ENCODE measurements at places on chromosomes 2 and 18.

DNA sequence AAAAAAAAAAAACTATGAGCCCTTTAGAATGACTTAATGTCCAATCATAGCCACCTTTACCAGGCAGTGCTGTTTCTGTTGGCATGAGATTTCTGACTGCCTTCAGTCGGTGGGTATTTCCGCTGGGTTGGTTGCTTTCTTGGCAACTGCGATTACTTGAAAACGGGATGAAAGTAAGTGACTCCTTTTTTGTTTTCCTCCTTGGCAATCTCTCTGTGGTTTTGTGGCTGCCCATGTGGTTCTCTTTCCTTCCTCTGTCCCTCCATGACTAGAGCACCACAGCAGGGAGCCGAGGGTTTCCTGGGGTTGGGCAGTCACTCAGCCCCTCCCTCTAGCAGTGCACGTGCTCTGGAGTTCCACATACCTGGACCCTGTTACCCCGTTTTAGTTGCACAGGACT is 112.1 kb downstream of the KLHL29 start:
- DNase-seq = no peak

DNA sequence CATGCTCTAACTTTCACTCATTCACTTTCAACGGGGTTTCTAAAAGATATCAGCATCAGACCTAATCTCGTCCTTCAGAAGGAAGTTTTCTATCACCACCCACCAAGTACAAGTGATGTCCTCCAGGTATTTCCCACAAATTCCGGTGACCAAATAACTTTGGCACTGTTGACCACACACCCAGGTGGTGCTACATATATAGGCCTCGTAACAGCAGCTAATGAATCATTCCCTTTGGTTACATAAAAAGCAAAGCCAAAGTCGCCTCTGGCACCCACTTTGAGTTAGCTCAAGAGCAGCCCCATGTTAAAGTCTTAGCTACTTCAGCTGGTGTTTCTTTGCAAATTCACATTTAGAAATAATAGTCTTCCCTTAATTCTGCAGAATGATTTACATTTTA is 138.2 kb upstream of the OSR1 start:
- no peak for DNase-seq

- no peak for DNase-seq
These were observed 98.8 kb downstream of the CTAGE1 start for GRCh38 chr18:22318745-22319407.

DNA sequence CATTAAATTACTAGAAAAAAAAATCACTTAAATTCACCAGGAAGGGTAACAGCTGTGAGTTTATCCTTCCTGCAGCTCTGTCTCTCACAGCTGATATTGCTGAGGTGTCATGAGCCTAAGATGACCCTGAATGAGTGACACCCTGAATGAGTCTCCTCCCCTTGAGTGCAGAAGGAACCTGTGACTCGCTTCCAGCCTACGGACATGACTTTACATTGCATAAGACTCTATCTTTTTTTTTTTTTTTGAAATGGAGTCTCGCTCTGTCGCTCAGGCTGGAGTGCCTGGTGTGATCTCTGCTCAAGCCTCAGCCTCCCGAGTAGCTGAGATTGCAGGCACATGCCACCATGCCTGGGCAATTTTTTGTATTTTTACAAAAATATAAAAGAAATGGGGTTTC is 14.1 kb downstream of the MRO start:
- DNase-seq = no peak

DNA sequence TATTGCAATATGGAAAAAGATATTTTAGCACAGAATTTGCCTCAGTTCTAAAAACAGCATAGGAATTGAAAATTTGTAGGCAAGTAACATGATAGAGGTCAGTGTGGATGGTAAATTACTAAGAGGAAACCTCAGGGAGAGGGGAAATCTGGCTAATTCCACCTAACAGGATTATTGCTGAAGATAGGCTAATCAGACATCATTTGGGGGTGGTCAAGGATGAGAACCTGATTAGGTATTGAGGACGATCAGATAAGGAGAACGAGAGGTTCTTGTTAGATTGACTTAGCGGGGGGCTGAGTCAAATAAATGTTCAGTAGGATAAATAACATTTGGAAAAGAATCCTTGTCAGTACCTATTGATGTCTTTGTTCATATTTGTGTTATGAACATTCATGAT is 543.2 kb upstream of the LRRTM4 start:
- no peak for DNase-seq

- no peak for DNase-seq
These were observed 5.6 kb upstream of the C18orf32 start for GRCh38 chr18:49492694-49493033.

DNA sequence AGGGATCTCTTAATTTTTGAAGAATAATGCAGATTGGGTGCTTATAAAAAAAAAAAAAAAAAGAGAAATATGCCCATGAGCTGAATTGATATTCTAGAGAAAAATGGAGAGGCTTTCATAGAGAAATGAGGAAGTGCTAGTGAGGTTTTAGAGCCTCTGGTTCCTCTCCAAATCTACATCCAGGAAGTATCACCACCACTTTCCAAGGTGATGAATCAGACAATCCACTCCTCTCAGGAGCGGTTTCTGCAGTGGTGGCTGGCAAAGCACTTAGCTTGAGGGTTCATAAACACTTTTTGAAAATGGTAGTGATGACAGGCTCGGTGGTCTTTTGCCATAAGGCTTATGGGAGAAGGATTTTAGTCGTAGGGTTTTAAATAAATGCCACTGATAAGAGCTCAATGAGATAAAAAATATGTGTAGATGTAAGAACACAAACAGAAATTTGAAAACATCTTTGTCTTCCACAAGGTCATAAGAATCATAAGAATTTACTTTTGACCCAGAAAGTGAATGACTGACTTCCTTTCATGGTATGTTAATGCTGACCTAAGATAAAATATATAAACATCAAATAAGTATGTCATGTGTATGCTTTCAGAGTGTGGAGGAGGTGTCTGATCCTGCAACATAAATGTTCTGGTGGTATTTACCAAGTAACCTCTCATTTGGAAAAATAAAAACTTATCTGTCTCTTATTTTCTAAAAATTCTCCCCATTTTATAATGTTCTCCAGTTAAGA is 42.1 kb upstream of the DSG1 start:
- no peak for DNase-seq

GRCh38 chr18:61274416-61274960 is 58.7 kb upstream of the CDH20 start:
- no peak for DNase-seq

DNA sequence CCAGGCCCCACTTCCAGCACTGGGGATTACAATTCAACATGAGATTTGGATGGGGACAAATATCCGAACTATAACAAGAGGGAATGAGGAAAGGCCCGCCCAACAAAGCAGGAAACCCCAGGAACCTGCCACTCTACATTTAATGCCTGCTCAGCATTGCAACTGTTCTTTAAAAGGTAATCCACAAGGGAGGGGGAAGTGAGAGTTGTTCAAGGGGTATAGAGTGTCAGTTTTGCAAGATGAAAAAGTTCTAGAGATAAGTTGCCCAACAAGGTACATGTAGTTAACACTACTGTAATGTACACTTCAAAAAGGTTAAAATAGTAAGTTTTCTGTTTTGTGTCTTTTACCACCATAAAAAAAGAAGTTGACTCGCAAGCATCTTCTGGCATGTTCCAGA is 137.6 kb downstream of the MBD2 start:
- no peak for DNase-seq

DNA sequence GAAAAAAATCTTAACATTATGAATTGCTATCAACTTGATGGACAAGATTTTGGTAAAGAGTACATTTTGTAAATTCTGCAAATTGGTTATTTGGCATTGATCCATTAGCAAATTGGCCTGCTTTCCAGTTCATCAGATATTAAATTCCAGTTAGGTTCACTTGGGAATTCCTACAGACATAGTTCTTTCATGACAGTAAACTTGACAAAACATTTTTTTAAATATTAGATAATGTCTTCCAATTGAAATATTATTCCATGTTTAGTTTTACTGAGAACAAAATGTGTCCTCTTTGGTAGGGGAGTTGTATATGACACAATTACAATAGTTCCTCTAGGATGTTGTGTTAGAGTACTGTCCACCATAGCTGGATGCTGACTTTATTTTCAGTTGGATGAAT is 141.9 kb downstream of the LCLAT1 start:
- DNase-seq = no peak

DNA sequence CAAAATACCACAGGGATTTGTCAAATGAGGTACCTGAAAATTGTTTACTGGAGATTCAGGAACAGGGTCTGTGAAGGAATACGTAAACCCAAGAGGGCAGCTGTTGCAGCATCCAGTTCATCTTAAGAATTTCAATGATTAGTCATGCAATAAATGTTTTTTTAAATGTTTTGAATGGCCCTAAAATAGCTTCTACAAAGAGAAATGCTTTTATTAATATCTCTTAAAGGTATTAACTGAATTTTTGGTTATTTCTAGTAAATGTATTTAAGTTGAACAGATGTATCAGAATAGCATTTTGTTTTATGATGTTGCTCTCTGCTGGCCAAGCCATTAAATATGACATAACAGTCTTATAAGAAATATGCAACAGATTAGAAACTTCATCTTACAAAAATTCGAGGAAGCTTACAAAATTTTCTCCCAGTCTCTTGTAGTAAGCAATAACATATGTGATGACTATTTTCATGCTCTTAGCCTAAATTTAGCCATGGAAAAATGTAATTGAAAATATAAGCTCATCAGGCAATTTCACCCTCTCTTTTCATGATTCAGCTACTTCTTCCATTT is 863.9 kb downstream of the SUCLG1 start:
- no peak for DNase-seq

- no peak for DNase-seq
These were observed 130.3 kb upstream of the RAB12 start for GRCh38 chr18:8478968-8479370.

DNA sequence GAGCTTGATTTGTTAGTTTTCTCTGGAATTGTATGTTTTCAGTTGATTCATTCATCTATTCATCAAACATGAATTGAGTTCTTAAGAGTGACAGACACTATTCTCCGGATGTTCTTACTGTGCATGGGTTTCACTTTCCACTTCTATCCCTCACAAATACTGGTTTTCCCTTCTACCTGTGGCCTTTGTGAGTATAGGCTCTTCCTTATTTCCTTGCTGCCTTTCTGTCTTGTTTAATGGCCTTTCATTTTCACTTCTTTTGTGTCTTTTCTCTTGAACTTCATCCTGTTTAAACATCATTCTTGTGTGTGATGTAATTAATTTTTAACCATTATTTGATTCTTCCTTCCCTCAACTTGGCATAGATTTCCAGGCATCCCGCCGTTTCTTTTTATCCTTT is 90.7 kb downstream of the CRIM1 start:
- no peak for DNase-seq

DNA sequence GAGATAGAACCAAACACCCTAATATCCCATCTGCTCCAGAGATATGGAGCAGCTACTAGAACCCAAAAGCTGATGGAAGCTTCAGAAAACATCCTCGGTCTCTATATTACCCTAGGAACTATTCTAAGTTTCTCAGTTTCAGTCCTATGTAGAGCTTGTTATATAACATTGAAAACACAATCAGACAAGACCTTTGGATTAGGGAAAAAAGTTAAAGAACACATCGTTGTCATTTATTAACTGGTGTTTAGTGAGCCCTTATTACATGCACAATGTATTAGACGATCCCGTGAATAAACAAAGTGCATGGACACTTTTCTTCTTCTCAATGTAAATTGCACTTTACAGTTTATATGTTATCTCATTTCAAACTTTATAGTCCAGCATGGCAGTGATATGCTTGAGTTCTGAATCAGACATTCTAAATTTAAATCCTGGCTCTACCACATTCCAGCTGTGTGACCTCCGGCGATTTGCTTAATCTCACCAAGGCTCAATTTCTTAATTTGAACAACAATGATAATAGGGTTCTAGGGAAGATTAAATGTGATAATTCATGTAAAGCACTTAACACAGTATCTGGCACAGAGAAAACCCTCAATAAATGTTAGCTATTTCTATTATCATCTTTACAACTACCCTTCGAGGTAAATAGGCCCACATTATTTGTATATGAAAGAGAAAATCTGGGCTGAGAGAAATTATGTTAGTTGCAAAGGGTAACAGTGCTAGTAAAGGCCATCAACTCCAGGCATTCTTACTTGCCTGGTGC is 83.6 kb upstream of the PIK3C3 start:
- no peak for DNase-seq

DNA sequence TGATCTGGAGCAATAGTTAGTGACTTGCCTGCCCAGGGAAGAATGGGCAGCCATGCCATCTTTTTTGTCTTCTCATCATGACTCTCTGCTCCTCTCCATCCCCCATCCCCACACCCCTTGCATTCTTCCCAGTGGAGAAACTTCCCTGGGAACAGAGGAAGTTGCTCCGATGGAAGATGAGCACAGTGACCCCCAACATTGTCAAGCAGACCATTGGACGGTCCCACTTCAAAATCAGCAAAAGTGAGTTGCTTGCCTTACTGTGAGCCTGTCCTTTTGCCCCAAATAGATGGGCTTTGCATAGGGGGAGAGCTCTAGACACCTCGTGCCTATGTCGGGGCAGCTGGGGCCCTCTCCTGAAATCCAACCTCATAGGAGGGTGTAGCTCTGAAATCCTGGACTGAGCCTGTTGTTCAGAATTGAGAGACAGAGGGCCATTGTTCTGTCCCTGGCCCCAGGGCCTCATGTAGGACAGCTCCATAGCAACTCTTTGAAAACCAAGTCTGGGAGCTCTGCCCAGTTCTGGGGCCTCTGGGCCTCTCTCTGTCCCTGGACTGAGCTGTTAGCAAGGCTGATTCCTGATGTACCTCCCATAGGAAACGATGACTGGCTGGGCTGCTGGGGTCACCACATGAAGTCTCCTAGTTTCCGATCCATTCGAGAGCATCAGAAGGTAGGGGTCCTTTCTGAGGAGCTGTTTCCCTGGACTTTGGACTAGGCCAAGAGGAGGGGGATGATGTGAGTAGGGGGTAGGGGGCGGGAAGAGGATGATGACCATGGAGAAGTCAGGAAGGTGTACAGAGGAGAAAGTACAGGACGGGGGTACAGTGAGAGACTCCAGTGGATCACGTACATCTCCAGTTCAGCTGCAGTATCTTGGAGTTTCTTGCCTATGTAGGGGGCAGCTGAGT is 35.2 kb downstream of the TTLL4 start:
- no peak for DNase-seq

- no peak for DNase-seq
These were observed 94.8 kb downstream of the SPOPL start for GRCh38 chr2:138596403-138596802.

GRCh38 chr2:85772841-85773491 is 19.2 kb downstream of the ATOH8 start:
- DNase-seq = no peak

GRCh38 chr2:106532236-106532635 is 45.1 kb downstream of the CD8B2 start:
- DNase-seq = no peak

- no peak for DNase-seq
These were observed 38.4 kb downstream of the EIF4E2 start for GRCh38 chr2:232588680-232589585.
